ENCODE measurements at places on chromosomes 13 and 19. TPM values are rescaled to one million over a fixed set of nuclear protein-coding genes. Genes with fewer than 3 reads are reported as not detected.

- no peak for DNase-seq
Measured at GRCh38 chr19:44765033-44765948, 12.4 kb upstream of the CBLC start.

DNA sequence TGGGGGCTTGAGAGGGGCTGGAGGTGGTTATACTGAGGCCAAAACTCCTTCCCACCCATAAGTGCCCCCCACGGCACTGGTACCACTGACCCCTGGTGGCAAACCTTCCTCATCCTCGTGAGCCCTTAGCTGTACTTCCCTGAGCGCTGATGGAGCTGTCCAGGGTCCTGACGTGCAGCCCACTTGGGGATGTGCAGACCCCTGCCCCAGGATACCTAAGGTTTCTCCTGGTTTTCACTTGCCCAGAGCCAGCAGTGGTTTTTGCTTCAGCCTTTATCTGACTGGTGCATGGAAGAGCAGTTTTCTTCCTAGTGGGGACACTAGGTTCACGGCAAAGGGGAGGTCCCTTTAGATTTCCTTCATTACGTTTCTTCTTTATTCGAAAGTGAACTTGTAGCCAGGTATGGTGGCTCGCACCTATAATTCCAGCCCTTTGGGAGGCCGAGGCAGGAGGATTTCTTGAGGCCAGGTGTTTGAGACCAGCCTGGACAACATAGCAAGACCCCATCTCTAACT is 28.7 kb upstream of the KCTD15 start:
- DNase-seq: no peak

GRCh38 chr19:29963576-29963975 is 21.5 kb downstream of the URI1 start:
- no peak for DNase-seq

DNA sequence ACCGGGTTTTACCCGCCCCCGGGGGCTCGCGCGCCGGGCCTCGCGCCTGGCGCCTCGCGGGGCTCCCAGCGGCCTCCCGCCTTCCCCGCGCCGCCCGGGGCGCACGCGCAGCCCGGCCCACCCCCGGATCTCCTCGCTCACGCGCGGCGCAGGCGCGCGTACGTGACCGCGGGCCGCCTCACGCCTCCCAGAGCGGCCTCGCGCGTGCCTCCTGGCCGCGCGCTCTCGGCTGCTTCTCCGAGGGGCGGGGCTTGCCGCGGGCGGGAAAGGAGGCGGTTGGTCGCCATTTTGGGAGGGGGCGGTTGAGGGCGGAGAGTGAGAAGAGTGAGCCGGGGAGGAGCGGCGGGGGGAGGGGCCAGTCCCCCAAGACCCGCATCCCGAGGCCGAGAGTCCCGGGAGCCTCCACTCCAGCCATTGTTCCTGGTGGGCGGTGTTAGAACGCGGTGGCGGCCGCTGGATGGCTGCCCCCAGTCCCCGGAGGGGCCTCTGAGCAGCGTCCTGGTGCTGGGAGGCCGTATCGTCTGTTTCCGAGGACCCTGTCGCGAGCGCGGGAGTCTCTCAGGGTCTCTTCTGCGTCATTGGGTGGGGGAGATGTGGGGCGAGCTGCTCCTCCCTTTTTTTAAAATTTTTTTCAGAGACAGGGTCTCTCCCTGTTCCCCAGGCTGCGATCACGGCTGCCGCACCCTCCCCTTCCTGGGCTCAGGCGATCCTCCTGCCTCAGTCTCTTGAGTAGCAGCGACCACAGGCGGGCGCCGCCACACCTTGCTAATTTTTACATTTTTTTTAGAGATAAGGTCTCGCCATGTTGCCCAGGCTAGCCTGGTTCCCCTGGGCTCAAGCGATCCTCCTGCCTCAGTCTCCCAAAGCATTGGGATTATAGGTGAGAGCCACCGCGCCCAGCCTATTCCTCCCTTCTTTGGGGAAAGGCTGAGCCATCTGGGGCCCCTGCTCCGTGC is at the start of gene ZNF541:
TSS of gene ZNF541 (minus strand) at position 78 of the 956 bp plus-strand sequence. CDS start 17,292 bp downstream, outside the sequence.
- DNase-seq: no peak

GRCh38 chr13:30877335-30877734 is 28.7 kb upstream of the MEDAG start:
- DNase-seq: no peak

The KIR2DL1 gene
- not detected for total RNA-seq

- no peak for DNase-seq
Measured at GRCh38 chr13:113787694-113788093, 28.7 kb downstream of the TMEM255B start.

The FCAR gene
- total RNA-seq: not detected
